ENCODE measurements at places on chromosomes 5 and 9.

GRCh38 chr5:96338091-96338490 is 95.0 kb downstream of the PCSK1 start:
- DNase-seq: no peak

- DNase-seq: no peak
These were observed 194.4 kb upstream of the CDKN2B start for GRCh38 chr9:22203371-22204138.

GRCh38 chr9:130331573-130331972 is 66.0 kb downstream of the HMCN2 start:
- no peak for DNase-seq

DNA sequence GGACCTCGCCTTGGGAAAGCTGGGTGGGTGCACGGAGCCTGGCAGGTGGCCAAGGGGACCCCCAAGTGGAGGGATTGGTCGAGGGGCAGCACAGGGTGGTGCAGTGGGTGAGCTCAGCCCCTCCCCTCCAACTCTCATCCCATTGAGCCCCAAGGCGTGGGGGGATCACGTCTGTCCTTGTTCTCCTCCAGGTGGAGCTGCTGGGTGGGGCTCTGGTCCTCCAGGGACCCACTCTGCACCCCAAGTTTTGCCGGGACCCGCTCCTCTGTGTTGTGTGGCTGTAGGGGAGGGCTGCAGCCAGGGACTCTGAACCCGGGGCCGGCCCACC is 3.6 kb upstream of the FUT7 start:
- no peak for DNase-seq

DNA sequence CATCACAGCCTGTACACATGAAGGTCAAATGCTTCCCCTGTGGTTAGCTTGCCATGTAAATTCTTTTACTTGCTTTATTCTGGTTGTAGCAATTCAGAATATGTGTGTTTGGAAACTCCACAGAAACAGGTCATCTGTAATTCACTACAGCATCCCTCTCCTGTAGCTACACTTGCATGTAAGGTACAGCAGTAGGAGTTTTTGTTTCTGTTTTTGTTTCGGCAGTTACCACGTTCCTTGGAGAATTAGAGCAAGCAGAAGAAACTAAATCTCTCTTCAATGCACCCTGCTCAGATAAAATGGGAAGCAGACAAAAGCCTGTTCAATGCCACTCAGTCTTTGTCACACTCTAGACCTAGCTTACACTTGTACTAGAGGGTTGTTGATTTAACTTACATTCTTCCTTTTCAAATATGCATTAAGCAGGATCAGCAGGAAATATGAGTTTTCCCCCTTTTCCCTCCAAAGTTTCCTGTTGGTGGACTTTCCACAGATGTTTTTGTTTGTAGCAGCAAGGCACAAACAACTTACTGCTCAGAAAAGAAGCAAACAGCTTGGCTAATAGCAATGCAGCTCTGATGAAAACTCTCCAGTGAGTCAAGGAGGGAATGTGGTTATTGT is 80.9 kb downstream of the YIPF5 start:
- no peak for DNase-seq

DNA sequence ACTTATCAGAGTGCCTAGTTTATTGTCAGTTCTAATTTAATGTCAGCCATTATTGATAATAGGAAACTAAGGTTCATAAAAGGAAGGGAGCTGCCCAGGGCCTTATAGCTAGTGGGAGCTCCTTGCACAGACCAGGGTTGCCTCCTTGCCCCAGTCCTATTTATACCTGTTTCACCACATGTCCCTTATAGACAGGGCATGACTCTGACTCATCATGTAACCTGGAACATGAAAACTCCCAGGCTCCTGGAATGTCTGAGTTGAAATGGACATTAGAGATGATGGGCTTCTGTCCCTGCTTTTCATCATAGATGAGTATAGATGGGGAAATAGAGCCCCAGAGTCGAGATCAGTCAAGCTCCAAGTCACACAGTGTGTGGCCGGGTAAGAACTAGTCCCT is 21.1 kb downstream of the FAT2 start:
- no peak for DNase-seq

GRCh38 chr5:82684659-82685058 is 392.5 kb downstream of the TMEM167A start:
- no peak for DNase-seq

GRCh38 chr5:96297290-96297689 is 135.8 kb downstream of the PCSK1 start:
- DNase-seq: no peak

DNA sequence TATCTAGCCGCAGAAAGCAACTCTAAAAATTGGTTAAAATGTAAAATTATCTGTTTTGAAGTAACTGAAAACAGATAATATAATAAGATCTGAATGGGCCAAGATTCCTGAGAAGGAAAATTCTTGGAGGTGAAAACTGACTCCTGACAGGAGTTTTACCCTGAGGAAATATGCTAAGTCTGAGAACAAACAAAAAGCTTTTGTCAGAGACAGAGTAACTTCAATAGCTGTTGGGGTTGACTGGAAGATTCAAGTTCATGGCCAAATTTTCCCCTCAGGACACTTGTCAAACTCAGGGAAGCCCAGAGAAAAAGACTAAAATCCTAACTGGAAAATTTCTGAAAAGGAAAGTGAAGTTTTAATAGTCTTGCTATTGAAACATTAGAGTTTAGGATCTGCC is 5.7 kb downstream of the PCDHB4 start:
- DNase-seq: no peak

DNA sequence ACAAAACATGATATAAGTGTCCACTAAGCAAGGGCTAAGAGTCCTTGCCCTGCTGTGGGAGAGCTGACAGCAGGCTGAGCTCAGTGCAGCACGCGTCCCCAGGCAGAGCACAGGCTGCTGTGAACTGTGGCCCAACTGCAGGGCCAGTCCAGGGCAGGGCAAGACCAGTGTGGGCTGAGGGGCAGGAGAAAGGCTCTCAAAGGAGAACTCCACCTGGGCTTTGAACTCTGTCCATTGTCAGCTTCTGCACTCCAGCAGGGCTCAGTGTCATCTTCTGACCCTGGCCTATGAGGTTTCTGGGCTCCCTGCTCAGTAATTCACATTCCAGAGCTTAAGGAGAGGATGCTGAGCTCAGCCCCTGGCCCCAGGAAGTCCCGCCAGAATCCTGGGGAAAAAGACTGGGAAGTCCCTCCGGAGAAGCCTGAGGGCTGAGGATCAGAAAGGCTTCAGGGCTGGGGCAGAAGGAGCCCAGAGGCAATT is 37.4 kb downstream of the LHFPL2 start:
- DNase-seq: no peak

GRCh38 chr5:56612759-56613158 is 202.6 kb upstream of the MAP3K1 start:
- no peak for DNase-seq

DNA sequence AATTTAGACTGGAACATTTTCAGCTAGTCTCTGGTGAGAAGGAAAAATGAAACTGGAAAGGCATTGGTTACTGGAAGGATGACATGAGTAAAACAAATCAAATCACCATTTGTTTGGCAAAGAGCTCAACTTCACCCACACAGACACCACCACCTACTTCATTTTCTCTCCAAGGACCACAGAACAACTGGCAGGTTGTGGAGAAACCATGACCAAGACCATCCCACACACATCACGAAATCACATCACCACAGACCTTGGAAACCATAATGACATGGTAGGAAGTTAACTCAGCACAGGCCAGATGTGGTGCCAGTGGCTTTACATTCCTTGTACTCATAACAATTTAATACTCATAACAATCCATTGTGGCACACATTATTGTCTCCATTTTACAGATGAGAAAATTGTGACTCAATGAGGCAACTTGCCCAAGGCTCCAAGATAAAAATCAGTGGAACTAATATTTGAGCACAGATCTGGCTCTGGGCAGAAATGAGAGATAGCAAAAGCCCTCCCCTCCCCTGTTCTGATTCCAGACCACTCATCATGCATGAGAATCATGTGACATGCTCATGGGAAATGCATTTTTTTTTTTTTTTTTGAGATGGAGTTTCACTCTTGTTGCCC is 7.5 kb downstream of the OR1K1 start:
- no peak for DNase-seq

DNA sequence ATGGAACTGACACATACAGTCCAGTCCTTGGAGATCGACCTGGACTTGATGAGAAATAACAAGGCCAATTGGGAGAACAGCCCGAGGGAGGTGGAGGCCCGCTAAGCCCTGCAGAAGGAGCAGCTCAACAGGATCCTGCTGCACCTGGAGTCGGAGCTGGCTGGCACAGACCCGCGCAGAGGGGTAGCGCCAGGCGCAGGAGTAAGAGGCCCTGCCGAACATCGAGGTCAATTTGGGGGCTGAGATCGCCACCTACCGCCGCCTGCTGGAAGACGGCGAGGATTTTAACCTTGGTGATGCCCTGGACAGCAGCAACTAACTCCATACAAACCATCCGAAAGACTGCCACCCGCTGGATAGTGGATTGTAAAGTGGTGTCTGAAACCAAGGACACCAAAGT is 1610.1 kb upstream of the ACO1 start:
- no peak for DNase-seq

Data from stimulated activated CD4-positive, alpha-beta T cell treated with anti-CD3 and anti-CD28 coated beads, Interleukin-12 subunit alpha, Interleukin-12 subunit beta, amount 100 ng/mL, for 24 hours (primary cell).